ENCODE measurements at places on chromosomes 1 and 21.

DNA sequence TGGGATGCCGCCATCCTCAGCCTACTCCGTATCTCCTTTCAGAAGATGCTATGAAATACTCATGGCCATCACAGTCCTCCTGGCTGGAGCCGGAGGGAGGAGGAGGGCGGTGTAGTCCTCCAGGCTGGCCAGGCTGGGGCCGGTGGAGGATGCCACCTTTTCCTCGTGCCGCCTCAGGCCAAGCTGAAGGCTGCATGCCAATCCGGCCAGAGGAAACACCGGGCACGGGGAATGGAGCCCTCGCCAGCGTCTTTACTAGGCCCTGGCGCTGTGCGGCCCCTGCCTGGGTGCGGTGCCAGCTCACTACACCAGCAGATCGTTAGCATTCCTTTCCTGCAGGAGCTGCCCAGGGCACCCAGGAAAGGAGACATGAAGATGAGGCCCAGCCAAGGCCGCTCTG is 70.1 kb downstream of the CASZ1 start:
- no peak for DNase-seq

DNA sequence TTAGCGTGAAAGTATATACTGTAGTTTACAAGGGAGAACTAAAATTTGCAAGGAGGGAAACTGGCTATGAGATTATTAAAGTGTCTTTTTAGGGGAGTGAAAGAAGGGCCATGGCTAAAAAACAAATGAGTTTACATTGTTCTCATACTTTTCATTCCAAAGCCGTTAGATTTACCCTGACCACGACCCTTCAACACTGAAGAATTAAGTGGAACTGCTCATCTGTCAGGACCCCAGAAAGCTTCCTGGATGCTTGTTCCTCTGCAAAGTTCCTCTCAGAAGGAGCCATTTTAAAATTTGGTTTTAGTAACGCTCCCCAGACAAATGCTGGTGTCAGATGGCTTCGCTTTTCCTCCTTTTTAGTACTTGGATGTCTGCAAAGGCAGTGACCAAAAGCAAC is 82.7 kb upstream of the ZBTB18 start:
- no peak for DNase-seq

DNA sequence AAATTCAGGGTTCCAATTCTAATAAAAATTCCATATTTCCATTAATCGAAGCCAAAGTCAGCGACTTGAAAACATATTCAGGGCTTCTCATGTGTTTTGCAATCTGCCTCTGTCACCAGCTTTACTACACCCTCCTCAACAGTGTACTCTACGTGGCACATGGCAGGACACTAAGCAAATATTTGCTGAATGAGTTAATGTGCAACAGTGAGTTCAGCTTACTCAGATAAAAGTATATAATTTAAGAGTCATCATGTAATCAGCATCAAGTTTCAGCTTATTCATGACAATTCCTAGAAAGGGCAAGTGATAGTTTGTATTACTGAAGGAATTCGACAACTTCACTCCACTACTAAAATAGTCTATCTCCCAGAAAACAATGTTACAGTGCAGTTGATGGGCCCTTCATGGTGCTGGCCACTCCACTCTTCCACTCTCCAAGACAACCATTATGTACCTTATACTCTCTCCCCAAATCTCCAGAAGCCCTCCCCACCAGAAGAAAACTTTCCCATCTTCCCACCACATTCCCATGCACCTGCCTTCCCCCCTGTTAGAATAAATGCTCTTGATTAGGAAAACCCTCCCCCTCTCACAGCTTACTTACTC is 97.3 kb downstream of the TTLL7 start:
- DNase-seq: no peak

- DNase-seq: no peak
These were observed 352.1 kb downstream of the TBX15 start for GRCh38 chr1:118636004-118636403.

- no peak for DNase-seq
These were observed 11.1 kb downstream of the MAP3K6 start for GRCh38 chr1:27355683-27356082.

DNA sequence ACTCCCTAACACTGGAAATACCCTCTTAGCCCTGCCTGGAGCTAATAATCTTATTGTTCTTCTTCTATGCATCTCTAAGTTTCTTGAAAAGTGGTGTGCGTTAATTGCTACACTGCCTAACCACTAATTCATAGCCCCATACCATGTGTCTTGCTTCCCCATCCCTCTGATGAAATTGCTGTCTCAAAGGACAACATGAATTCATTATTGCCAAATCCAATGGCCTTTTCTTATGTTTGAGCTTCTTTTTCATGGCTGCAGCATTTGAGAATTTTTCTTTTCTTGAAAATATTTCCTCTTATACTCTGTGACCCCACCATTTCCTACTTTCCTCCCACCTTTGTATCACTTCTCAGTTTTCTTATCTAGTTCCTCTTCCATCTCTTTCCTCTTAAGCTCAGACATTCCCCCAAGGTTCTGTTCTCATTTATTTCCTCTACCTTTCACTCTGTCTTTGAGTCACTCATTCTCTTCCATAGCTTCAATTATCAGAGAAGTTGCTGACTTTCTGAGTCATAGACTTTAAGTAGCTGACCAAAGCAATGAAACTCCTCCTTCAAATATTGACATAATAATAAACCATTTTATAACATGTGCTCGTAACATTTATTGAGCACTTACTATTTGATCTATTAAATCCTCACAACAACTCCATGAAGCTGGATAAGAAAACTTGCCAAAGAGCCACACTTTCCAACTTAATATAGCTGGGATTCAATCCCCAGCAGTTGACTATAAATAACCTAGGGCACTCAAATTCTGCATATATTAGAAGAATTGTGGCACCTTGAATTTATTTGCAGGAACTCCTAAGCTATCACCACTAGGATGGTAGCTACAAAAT is 35.5 kb upstream of the ATP6V1G3 start:
- peak; percentile 32 for DNase-seq

DNA sequence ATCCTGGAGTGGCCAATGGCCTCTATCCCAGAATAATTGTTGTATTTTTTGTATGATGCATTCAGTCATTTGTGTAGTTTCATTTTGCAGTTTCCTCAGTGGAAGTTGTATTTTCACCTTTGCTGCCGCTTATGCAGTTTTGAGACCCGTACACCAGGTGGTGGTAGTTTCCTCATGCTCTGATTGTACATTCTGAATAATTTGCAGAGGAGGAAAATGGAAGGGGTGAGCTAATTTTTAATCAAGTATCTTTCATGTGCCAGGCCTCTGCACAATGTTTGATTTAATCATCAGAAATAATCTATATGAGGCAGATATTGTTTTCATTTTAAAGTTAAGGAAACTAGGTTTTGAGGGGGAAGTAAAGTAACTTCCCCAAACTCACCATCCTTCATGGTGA is 29.5 kb downstream of the HLX start:
- DNase-seq: no peak

DNA sequence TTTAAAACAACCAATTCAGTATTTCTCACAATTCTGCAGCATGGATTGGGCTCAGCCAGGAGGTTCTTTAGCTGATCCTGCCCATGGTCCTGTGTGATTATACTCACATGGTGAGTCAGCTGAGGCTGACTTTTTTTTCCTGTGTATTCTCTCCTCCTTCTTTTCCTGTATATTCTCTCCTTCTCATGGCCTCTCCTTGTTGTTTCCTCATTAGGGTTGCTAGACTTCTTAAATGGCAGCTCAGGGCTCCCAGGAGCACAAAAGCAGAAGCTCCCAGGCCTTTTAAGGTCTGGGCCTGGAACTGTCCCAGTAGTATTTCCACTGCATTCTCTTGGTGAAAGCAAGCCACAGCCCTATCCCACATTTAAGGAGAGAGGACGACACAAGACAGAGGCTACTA is 26.8 kb downstream of the VANGL1 start:
- DNase-seq: no peak

DNA sequence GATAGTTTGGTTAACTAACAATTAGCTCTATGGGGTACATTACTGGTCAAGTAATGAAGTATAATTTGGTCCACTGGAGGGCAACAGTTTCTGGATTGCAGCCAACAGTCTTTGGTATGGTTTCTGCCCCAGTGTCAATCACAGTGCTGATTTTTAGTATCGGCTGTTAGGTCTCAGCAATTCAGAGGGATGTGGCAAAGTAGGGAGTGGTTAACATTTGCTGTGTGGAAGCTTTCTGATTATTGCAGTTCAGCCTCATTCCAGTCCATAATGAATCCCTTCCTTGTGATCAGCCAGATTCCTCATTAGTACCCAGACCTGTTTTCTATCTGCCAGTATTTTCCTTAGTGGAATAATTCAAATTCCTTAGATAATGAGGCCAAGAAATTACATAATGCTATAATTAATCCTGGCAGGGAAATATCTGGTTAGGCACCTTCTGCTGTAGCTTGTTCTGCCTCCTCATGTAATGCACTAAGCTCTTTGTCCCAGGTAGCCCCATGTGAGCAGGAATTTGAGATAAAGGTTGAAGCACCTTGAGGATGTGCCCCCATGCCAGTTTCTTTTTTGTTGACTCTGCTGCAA is 14.0 kb downstream of the F3 start:
- DNase-seq: peak; percentile 38

- no peak for DNase-seq
These were observed 27.9 kb downstream of the NRDC start for GRCh38 chr1:51850420-51851223.

- DNase-seq: peak; percentile 61
These were observed 113.0 kb upstream of the SLC25A33 start for GRCh38 chr1:9426291-9426711.

GRCh38 chr1:150970808-150971582 is 3.6 kb downstream of the CERS2 start:
- DNase-seq: peak; percentile 5

GRCh38 chr1:193083365-193084088 is 21.7 kb downstream of the GLRX2 start:
- DNase-seq: no peak

DNA sequence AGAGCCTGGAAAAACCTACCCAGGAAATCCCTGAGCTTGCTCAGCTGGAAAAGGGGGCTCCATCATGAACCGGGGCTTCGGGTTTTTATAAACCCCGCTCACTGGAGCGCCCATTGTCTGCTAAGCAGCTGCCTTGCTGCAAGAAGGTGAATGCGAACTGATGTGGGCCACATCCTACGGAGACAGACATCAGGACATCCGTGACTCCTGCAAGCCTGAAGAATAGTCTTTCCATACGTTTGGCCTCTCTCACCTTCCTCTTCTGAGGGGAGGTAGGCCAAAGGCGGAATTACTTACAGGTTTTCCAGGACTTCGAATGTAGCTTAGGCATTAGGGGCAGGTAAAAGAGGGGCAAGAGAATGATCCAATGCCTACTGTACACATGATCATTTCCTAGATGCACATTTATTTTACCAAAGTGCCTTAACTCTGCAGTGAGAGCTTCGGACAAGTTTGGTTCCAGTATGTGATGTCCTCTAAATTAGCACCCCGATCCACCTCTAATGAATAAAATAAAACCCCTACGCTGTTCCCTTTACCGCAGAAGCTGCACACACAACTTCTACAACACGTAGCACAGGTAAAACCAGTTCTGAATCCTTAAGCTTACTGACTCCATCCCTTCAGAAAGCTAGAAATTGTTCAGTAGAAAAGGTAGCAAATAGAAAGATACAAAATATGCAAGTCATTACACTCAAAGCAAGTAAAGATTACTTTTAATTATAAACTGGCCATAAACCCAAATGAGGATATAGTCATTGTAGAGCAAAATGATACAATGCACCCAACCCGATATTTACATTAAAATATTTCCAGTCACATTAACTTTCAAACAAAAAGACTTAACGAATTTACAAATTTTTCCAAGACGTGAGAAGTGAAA is 866 bp upstream of the SORT1 start:
- no peak for DNase-seq

GRCh38 chr1:21510885-21511578 is 1.8 kb downstream of the ALPL start:
- DNase-seq: no peak

DNA sequence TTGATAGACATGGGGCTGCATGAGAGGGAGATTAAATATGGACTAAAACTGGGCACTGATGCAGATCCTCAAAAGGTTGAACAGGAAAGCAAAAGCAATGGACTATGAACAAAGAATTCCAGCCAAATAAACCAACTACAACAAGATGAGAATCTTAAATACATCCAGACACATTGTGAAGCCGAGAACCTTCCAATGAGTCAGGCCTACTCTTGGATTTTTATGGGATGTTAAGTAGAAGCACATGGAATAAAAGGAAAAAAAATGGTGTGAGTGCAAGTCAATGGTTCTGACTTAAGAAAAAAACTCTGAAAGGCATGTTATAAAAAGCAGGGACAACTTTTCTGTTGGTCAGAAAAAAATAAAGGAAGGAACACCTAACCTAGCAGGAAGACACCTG is 227.2 kb downstream of the DPYD start:
- DNase-seq: no peak

DNA sequence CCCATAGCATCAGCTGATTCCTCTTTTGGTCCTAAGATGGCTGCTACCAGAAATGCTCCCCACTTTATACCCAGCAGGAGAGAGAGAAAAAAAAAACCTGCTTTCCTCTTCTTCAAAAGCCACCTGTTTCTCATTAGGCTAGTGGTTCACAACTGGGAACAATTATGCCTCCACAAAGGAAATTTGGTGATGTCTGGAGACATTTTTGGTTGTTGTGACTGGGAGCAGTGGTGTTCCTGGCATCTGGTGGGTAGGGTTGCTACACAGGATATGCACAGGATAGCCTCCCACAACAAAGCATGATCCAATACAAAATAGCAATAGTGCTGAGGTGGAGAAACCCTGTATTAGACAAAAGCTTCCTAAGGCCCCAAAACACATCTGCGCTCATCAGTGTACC is 38.5 kb upstream of the SGIP1 start:
- DNase-seq: no peak

DNA sequence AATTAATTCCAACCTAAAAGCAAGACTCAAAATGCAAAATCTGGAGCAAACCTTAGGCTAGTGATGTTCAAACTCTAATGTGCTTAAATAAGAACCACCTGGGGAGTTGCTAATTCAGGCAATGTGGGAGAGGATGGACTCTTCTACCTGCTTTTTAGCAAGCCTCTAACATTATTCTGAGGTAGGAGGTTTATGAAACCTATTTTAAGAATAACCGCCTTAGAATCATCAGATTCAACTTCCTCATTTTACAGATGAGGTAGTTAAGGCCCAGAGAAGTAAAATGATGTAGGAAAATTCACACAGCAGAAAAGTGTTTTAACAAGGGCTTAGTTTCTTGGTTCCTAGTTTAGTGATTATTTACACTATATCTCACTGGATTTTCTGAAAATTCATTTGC is 8.6 kb upstream of the NTNG1 start:
- DNase-seq: no peak

DNA sequence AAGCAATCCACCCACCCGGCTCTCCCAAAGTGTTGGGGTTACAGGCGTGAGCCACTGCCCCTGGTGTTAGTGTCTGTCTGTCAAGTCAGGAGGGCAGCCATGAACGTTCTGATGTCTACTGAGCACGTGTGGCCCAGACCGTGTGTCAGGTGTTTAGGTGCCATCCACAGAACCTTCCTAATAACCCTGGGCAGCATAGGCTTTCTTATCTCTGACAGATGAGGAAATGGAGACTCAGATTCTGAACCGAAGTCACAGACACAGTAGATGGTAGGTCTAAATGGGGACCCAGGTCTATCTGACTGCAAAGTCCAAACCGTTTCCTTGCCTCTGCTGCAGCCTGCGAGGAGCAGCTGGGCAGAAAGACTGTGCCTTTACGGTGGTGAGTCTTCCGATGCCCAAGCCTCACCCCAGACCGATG is 622 bp upstream of the IL6R start:
- no peak for DNase-seq

Measured in AML-193 (cell line).